ENCODE measurements at places on chromosomes 12 and 14. TPM values are rescaled to one million over a fixed set of nuclear protein-coding genes. Genes with fewer than 3 reads are reported as not detected.
A peak's percentile ranks its signal among the peaks of the same experiment; 100 is the strongest.

- no peak for DNase-seq
These were observed 11.1 kb downstream of the SPTSSA start for GRCh38 chr14:34450958-34451357.

CLEC9A gene
- not detected for total RNA-seq

MLXIP gene
- total RNA-seq, result 36.1 TPM

AQP6 gene
- total RNA-seq, result not detected

GRCh38 chr12:90287585-90287984 lies 578.9 kb upstream of the ATP2B1 start:
- DNase-seq, result no peak

TSPAN19 gene
- total RNA-seq, result not detected

- no peak for DNase-seq
These were observed 6.0 kb upstream of the ACVRL1 start for GRCh38 chr12:51901121-51901817.

DNA sequence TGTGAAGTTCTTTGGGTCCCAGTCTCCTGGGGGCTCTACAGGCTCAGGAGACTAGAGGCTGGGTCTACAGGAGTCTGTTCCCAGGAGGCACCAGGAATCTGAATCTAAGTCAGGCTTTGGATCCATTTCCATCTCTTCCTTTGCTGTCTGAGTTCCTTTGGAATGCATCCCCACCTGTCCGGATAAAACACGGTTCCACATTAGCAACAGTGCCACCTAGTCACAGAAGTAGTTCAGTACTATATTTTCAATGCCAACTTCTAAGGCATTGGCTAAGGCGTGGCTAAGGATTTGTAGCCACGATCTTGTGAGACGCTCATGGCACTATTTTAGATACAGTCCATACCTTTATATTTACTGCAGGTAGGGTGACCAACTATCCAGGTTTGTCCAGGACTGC lies 15.1 kb downstream of the ZC2HC1C start:
- no peak for DNase-seq

- no peak for DNase-seq
These were observed 6.0 kb downstream of the SNAPC1 start for GRCh38 chr14:61768240-61768639.

GRCh38 chr12:42208574-42208973 lies 29.5 kb downstream of the YAF2 start:
- no peak for DNase-seq

DNA sequence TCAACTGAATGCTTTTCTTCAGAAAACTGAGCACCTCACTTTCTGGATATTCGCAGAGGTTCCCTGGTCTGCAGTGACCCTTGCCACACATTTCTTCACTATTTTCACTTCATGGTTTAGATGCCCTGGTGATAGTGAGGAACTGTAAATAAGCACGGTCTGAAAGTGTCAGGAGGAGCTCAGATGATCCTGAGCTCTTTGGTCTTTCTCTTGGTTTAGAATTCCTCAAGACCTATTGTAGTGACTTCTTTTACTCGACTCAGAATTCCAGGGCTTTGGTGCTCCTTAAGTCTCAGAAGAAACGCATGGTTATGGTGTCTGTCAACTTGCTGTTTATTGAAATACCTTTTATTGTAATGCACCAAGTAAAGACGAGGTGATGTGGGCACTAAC lies 84.0 kb downstream of the SAMD4A start:
- no peak for DNase-seq

RHOJ gene
- not detected for total RNA-seq

- DNase-seq, result peak; percentile 26
These were observed 33.5 kb downstream of the CFL2 start for GRCh38 chr14:34680806-34681479.

GRCh38 chr12:52918351-52918750 lies 13.5 kb upstream of the KRT8 start:
- DNase-seq, result no peak

MYF6 gene
- not detected for total RNA-seq

- DNase-seq, result no peak
These were observed 34.7 kb downstream of the FBXL14 start for GRCh38 chr12:1559676-1560091.

GRCh38 chr12:56258820-56259183 lies 618 bp upstream of the ANKRD52 start:
- DNase-seq, result no peak

DNA sequence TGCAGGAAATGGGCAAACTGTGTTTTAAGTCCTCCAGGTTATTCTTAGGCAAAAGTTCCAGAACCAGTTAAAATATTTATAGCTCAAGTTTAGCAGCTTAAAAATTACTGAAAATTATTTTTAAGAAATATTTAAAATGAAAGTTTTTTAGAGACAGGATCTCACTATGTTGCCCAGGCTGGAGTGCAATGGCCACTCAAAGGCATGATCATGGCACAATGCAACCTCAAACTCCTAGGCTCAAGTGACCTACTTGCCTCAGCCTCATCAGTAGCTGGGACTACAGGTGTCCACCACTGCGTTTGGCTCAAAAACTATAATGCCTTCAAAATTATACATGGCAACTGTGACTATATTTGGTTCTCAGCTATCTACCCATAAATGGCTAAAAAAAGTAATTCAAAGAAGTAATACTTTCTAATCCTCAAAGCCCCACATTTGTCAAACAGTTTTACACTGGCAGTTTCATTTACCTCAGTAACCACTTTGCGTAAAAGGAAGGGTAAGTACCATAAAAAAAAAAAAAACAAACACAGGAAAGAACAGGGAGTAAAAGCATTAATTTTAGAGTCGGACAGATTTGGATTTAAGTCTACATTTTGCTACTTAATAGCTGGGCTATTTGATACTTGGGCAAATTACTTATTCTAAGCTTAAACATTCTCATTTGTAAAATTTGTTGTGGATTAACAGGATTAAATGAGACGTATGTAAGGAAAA lies 9.2 kb downstream of the KLHL28 start:
- no peak for DNase-seq

DNA sequence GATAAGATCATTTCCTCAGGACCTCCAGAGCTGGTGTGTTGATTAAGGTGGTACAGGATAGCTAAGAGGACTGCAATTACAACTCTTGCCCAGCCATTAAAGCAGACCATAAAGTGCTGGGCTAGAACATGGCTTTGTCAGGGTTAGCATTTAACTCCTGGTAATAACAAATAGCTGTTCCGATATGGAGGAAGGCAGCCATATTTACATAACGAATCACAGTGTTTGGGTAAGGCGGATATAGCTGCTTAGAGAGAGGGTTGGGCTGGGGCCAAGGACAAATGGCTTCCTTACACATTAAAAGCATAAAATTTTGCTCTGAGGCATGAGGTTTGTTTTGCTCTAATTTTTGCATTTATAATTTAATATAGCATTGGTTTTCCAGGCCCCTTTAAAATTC lies 297.7 kb upstream of the DDHD1 start:
- no peak for DNase-seq

DNA sequence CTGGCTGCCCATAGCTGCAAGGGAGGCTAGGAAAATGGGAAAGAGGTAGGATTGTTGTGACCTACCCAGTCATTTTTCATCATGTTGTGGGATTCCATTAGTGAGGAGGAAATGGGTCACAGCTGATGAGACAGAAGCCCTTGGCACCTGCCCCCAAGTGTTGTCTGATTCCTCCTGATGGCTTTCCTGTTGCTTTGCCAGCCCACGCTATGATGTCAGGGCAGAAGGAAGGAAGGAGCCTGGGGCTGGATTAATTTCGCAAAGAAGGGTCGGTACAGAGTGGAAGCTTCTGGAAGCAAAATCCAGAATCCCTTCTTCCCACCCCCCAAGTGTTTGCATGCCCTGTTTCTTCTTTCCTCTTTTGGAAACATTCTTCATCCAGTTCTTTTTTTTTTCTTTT lies 8.7 kb downstream of the OTUB2 start:
- no peak for DNase-seq

CD163L1 gene
- total RNA-seq, result not detected

DNA sequence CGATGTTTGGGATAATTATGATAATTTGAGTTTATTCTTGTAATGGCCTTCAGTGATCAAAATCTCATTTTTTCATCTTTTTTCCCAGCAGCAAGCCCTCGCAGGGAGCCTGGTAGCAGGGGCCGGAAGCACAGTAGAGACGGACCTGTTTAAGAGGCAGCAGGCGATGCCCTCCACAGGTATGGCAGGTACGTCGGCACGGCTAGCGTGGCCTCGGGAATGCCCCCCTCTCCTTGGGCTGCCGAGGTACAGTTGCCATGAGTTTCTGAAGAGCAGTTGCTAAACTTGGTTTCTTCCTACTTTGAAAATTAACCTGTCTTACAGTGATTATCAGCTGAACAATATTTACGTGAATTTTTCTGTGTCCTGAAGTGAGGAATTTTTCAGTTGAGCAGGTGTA lies 29.9 kb downstream of the EP400 start:
- DNase-seq, result no peak

- no peak for DNase-seq
These were observed 23.1 kb downstream of the XRCC3 start for GRCh38 chr14:103692159-103692558.

DNA sequence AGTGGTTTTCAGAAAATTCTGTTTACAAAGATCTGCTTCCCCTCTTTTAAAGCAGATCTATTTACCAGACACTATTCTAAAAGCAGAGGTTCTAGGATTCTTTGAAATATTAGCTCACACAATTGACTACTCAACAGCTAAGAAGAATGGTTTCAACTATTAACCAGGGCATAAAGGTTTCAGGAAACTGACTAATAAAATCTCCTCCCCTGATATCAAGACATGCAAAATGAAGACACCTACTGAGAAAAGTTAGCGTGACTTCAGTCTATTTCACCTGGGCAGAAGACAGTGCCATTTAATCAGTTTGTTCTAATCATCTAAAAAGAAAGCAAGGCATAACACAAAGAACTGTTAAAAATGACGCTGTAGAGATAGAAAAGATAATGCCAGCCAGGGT lies 22.2 kb downstream of the DAD1 start:
- DNase-seq, result no peak

GRCh38 chr14:101960225-101960624 lies 4.1 kb upstream of the DYNC1H1 start:
- DNase-seq, result peak; percentile 56

GRCh38 chr14:68103853-68104252 lies 284.3 kb downstream of the RAD51B start:
- DNase-seq, result no peak

GRCh38 chr12:116143909-116144308 lies 133.6 kb downstream of the MED13L start:
- no peak for DNase-seq

RNF212B gene
- not detected for total RNA-seq

KLHDC1 gene
- 1.1 TPM for total RNA-seq

ABCC9 gene
- total RNA-seq, result 0.07 TPM

CNTN1 gene
- not detected for total RNA-seq

DNA sequence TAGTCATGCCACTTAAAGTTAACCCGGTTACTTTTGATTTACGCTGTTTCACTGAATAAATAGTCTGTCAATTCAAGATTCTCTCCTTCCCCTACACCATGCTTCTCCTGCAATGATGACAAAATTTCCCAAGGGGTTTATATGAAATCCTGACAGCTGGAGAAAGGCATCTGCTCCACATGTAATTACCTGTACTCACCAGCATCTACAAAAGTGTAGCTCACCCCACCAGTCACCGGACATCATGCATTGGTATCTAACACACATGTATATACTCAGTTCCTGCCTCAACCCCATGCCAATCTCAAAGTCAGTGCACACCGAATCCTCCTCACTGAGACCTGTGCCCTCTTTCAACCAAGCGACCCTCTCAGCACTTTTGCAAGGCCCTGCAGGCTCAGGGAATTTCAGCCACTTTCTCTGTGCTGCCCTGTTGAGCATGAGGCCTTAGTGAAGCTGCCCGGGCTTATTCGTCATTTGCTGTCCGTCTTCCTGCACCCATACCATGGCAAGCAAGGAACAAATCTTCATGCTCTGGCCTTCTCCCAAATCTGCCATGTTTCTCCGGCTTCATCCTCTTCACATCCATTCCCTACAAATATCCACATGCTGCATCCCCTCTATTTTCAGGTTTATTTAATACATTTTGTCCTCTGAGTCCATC lies 131.6 kb downstream of the SEC23A start:
- no peak for DNase-seq

Measured in activated CD8-positive, alpha-beta memory T cell treated with anti-CD3 and anti-CD28 coated beads, Interleukin-2, amount 10 ng/mL, durations not matched to agents 7 days and 5 days (primary cell).